ENCODE measurements at places on chromosomes 2 and 18. TPM values are rescaled to one million over a fixed set of nuclear protein-coding genes. Genes with fewer than 3 reads are reported as not detected.

DNA sequence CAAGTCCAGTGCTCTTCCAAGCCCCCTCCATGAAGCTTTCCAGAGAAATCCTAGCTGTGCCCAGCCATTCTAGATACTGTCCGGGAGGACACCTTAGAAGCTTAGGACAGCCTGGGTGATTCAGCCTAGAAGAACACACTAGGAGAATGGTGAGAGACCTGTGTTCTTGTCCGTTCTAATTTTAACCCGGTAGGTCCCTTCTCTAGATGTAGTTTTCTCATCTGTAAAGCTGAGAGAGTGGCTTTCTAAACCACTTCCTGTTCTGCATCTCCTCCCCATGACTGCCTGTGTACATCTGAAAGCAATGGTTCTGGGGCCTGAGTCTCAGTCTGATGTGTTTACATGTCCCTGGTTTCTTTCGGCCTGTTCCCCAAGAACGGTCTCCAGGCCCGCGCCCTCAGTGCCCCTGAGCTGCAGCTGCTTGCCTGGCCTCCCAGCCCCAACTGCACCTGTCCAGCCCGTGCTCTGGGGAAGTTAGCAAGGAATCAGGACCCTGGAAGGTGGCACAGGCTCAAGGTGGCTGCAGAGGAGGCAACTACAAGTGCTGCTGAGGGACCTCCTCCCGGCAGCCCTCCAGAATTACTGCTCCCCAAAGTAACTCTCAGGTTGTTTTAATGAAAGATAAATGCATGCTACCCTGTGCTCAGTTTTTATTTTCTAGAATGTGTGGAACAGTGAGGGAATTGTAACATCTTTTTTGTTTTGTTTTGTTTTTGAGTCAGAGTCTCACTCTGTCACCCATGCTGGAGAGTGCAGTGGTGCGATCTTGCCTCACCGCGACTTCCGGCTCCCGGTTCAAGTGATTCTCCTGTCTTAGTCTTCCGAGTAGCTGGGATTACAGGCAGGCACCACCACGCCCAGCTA, 105.9 kb downstream of the LBH start:
- no peak for DNase-seq

DNA sequence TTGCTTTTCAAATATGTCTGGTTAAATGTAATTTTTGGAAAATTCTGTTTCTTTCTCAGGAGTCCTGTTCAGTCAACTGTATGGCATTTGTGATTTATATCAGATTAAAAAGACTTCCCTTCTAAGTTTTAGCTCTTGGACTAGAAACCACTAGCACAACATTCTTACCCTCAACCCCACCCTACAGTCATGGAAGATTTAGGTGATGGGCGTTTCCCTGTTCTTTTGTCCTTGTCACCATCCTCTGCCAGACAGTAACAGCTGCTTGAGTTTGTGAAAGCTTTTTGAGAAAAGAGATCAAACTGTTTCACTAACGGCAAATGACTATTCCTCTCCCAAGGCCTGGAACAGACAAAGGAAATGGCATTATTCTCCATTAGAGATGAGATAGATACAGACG, 31.8 kb downstream of the SERPINB5 start:
- DNase-seq, result no peak

KIAA2012 gene
- not detected for total RNA-seq

DNA sequence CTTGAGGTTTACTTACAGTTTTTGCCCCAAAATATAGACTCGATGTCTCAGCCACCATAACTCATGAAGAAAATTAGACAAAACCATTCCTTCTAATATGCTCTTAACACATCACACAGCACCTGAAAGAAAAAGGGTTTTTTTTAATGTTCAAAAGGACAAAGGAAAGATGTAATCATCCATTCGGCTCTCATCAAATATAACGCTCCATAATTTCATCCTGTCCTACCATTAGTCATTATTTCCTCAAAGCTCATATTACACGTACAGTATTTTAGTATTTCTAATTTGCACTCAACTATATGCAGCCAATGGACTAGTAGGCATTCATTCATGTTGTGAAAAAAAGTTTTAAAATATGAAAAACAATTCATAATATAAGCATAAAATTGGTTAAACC, 24.8 kb downstream of the ESCO1 start:
- DNase-seq, result no peak

DNA sequence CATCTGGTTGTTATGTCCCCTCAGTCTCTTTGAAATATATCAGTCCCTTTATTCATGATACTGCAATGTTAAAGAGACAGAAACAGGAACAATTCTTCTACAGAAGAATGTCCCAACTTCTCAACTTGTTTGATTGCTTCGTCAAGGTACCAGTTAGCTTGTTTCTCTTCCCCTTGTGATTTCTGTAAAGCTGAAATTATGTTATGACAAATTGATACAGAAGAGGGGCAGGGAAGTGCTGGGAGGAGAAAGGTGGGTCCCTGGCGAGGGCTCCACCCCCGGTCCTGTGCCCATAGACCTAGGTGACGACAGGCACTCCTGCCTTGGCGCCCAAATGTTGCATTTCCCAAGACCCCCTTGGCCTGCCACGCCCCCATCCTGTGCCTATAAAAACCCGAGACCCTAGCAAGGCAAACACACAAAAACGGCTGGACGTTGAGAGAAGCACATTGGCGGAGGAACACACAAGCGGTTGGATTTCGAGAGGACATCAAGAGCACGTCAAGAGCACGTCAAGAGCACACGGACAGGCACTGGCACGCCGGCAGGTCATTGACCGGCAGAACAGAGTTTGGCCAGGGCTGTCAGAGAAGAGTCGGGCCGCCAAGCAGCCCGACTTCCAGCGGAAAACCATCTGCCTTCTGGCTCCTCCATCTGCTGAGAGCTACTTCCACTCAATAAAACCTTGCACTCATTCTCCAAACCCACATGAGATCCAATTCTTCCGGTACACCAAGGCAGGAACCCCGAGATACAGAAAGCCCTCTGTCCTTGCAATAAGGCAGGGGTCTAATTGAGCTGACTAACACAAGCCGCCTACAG, 11.5 kb upstream of the RTN4 start:
- no peak for DNase-seq

All from breast epithelium (tissue), 4 donors.